Myometrial cell (primary cell): ENCODE measurements at places on chromosomes 16 and 17. TPM values are rescaled to one million over a fixed set of nuclear protein-coding genes. Genes with fewer than 3 reads are reported as not detected.

The FN3K gene
- 0.35 and 2.9 TPM in 2 replicates for total RNA-seq

The OR1F1 gene
- not detected in 2 replicates for total RNA-seq

The HASPIN gene
- 4.1 and 5.8 TPM in 2 replicates for total RNA-seq

The SF3B3 gene
- 163 and 212 TPM in 2 replicates for total RNA-seq

The HEATR9 gene
- not detected in 2 replicates for total RNA-seq

The CLEC18A gene
- total RNA-seq, result under 0.01 and 0.86 TPM in 2 replicates

The RDM1 gene
- 0.53 and 0.58 TPM in 2 replicates for total RNA-seq

The ARHGAP23 gene
- total RNA-seq, result 59.1 and 62.4 TPM in 2 replicates

The FOXF1 gene
- total RNA-seq, result 11.5 and 15.8 TPM in 2 replicates

The KCNJ18 gene
- not detected in 2 replicates for total RNA-seq

The JUP gene
- total RNA-seq, result 19.0 and 26.9 TPM in 2 replicates

The ARHGDIG gene
- not detected in 2 replicates for total RNA-seq

The TBC1D3C gene
- not detected in 2 replicates for total RNA-seq

The NUPR1 gene
- 28.7 and 29.1 TPM in 2 replicates for total RNA-seq

The CDH15 gene
- total RNA-seq, result not detected in 2 replicates

The TBC1D26 gene
- not detected in 2 replicates for total RNA-seq

The PRAC1 gene
- not detected in 2 replicates for total RNA-seq

The SPAG5 gene
- total RNA-seq, result 43.2 and 48.1 TPM in 2 replicates

The KRTAP9-7 gene
- total RNA-seq, result not detected in 2 replicates
